Right atrium auricular region (tissue), 2 donors: ENCODE measurements at places on chromosomes 2 and 18. TPM values are rescaled to one million over a fixed set of nuclear protein-coding genes. Genes with fewer than 3 reads are reported as not detected.

Gene KCNIP3
- 4.0 TPM for total RNA-seq

Gene TNS1
- 393 TPM for total RNA-seq

Gene CRACDL
- 7.4 TPM for total RNA-seq

Gene ITGB6
- 0.30 TPM for total RNA-seq

Gene TXNDC2
- total RNA-seq, result not detected

Gene ADNP2
- total RNA-seq, result 10.9 TPM

Gene TMEM198
- 1.8 TPM for total RNA-seq

Gene KIF5C
- 1.6 TPM for total RNA-seq

Gene INSIG2
- total RNA-seq, result 8.0 TPM

Gene TTLL4
- 8.2 TPM for total RNA-seq

Gene SP140L
- total RNA-seq, result 3.2 TPM

Gene DSG4
- not detected for total RNA-seq

Gene DSC2
- total RNA-seq, result 19.3 TPM

Gene COPS8
- 106 TPM for total RNA-seq

Gene ATF2
- 22.3 TPM for total RNA-seq

Gene RPRM
- total RNA-seq, result 1.1 TPM

Gene ANKRD30BL
- not detected for total RNA-seq

Gene GATA6
- 95.5 TPM for total RNA-seq

Gene TEKT4
- total RNA-seq, result not detected

Gene SFT2D3
- 3.8 TPM for total RNA-seq

Gene HYCC2
- 4.0 TPM for total RNA-seq
